ENCODE measurements at places on chromosomes 6 and 20. TPM values are rescaled to one million over a fixed set of nuclear protein-coding genes. Genes with fewer than 3 reads are reported as not detected.

DNA sequence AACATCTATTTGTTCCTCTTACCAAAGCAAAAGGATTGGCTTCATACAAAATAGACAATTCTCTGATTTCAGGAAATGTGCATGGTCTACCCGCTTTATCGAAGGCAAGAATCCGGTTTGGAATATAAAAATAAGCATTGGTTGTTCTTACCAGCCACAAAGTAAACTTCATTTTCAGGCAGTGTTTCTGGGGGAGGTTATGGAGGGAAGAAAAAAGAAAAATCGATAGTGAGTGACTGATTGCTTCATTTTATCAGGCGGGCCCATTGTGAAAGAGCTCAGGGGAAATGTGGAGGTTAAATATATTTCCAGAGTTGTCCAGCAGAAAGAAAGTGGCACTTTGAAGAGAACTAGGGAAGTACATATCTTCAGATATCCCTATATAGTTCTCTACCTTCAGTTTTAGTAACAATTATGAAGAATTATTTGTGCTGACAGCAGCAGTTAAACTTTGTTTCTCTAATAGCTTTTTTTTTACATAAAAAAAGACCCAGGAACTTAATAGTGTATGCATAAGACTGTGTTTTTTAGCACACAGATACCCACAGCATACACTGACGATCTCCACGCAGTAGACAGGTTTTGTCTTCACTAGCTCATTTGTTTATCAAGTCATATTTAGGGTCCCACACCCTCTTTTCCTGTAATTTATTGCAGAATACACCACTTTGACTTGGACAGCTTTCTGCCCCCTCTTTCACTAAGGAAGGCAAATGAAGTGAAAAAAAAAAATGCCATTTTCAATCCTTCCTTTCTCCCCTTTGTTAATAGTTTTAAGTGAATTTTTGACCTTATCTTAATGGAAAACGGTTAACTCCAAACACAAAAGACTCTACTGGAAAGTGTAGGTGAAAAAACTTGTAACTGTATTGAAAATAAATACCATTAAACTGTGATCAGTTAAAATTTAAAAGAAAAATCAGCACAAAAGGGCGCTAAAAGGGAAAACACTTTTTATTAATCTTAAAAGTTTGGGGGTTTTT, 2.9 kb downstream of the POU3F2 start:
- no peak overlapping the region for H3K27ac ChIP-seq
- DNase-seq, result no peak
- H3K27me3 ChIP-seq, result peaks cover 66% of the 10 kb centered on the region
- no peak overlapping the region for H3K4me3 ChIP-seq
- peaks cover 7% of the 10 kb centered on the region for H3K4me1 ChIP-seq

- DNase-seq, result peak; percentile 43
- H3K27me3 ChIP-seq, result no peaks in the 10 kb centered on the region
- H3K4me3 ChIP-seq, result no peak overlapping the region
- peaks cover 5% of the 10 kb centered on the region for H3K4me1 ChIP-seq
- H3K27ac ChIP-seq, result no peak overlapping the region
These were observed 64.9 kb downstream of the SYCP2L start for GRCh38 chr6:10951675-10952282.

DNA sequence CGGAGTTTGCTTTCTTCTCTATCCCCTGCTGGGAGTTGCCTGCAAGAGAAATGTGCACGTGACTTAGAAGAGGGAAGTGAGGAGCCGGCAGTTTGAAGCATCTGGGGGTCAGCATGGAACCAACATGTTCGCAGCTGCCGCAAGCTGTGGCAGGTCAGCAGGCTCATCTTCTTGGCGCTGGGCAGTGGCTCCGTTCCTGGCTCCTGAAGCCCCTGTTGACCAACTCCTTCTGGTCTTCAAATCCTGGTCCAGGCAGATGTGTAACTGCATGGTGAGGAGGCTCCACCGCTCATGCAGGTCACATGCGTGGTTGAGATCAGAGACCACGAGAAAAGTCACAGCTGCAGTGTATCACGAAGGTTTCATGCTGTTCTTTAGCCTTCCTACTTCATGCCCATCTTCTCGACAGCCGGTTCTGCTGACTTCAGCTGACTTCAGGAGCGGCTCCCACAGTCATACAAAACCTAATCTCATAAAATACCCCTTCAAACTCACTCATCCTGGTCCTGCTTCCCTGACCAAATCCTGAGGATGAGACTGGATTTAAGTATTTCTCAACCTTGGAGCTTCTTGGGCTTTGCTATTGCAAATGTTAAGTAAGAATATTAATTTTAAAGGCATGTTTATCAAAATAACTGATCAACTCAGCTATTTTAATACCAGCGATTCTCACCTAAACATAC, 44.9 kb upstream of the BCAS1 start:
- DNase-seq, result no peak
- no peak overlapping the region for H3K27ac ChIP-seq
- no peaks in the 10 kb centered on the region for H3K27me3 ChIP-seq
- no peak overlapping the region for H3K4me3 ChIP-seq

GRCh38 chr6:74041420-74041819, 345.4 kb downstream of the CD109 start:
- no peak overlapping the region for H3K4me3 ChIP-seq
- H3K27ac ChIP-seq, result no peak overlapping the region
- DNase-seq, result no peak
- no peaks in the 10 kb centered on the region for H3K36me3 ChIP-seq

DNA sequence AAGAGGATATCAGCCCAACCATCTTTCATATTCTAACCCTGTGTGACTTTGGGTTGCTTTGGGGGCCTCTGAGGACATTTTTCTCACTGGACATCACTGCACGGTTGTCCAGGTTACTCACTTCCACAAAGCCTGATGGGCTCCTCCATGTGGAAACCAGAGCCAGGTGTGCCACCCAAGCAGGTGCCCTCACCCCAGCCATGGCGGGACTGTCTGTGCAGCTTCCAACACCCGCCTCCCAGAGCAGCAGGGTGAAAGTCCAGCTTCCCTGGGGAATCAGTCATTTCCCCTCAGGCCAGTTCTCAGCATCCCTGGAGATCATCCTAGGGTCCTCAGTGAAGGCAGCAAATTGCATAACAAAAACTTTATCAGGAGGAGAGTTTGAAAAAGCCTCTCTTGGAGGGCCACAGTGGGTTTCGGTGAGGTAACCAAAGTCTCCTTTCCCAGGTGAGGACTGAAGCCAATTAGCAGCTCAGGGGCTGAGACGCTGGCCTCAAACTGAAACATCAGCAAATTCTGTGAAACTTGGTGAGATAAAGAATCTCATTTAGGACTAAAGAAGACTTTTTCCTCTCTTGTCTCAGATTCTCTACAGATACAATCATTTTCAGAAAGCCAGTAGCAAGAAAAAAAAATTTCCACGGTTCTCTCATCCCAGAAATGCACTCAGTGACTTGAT, 289.6 kb upstream of the CDH4 start:
- no peaks in the 10 kb centered on the region for H3K4me1 ChIP-seq
- H3K27me3 ChIP-seq, result no peaks in the 10 kb centered on the region
- no peaks in the 10 kb centered on the region for H3K36me3 ChIP-seq
- no peak overlapping the region for H3K4me3 ChIP-seq
- DNase-seq, result no peak

DNA sequence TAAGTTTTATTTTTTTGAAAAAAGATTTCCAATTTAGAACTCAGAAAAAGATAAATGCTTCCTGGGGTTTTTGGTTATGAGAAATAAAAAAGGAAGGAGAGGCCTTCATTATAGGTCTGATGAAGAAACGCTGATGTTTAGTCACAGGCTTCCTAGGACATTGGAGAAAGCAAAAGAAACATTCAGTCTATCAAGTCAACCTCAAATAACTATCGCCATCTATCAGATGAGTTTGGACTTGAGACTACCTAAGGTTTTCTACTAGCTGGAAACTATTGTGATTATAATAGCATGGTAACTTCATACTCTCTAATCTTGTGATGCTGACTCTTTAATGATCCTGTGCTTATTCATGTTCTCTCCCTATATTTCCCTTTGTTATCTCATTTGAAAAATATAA, 171.3 kb downstream of the TPBG start:
- no peaks in the 10 kb centered on the region for H3K4me1 ChIP-seq
- no peaks in the 10 kb centered on the region for H3K36me3 ChIP-seq
- no peak for DNase-seq
- no peaks in the 10 kb centered on the region for H3K27me3 ChIP-seq

DNA sequence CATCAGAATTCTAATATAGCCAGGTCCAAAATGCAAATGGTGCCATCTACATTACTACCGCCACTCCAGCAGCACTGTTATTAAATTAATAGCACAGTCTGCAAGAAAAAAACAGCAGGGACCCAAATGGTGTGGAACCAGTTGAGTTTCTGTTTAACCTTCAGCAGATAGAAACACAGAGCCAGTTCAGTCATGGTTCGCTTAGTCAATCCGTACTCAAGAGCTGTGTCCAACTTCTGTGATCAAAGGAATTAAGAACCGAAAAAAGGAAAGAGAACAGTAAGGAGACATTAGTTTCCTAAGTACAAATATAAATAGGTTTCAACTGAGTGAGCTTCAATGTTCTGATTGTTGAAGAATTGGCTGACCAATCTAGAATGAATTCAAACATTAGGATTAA, 107.7 kb downstream of the TRDN start:
- H3K27ac ChIP-seq, result no peak overlapping the region
- H3K27me3 ChIP-seq, result no peaks in the 10 kb centered on the region
- no peaks in the 10 kb centered on the region for H3K4me1 ChIP-seq
- no peak overlapping the region for H3K4me3 ChIP-seq

DNA sequence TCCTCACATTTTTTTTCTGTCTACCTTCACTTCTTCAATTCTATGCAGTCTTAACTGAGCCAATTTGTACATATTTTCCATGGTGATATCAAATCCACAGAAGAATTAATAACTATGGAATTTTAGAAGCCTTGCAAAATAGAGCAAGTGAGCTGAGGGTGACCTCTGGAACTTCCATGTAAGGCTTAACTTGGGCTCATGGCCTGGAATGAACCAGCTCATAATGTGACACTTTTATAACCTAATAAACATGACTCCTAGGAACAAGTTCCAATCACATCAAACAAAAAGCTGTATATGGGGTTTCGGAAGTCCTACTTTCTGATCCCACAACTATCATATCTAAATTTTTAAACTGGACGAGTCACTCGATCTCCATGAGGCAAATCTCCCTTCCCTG, 232.4 kb downstream of the FOXA2 start:
- H3K27me3 ChIP-seq, result no peaks in the 10 kb centered on the region
- no peak for DNase-seq
- H3K36me3 ChIP-seq, result no peaks in the 10 kb centered on the region
- no peak overlapping the region for H3K27ac ChIP-seq
- no peaks in the 10 kb centered on the region for H3K4me1 ChIP-seq

CLPSL2 gene
- 0.57 TPM for total RNA-seq

PLCB1 gene
- total RNA-seq, result 0.59 TPM

THBD gene
- 0.26 TPM for total RNA-seq
